AG08395 (cell line): ENCODE measurements at places on chromosomes 12 and 14.

DNA sequence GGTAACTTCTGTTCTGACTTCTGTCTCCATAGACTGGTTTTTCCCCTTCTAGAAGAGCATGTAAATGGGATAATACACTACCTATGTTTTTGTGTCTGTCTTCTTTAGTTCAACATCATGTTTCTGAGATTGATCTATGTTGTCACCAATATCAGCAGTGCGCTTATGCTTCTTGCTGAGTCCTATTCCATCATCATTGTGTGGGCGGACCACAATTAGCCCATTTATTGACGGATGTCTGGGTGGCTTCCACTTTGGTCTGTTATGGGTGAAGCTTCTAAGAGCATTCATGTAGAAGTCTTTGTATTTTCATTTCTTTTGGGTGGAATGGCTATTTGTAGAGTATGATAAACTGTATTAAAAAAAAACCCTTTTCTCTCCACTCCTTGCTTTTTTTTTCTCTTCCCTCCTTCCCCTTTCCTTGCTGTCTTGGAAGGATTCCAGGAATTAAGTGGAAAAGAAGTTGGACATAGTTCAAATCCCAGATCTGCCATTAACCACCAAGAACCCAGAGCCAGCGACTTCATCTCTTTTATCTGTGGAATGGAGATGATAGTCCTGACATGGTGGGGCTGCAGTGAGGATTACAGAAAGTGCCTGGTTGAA lies 7.0 kb upstream of the SERPINA1 start:
- DNase-seq = no peak

GRCh38 chr14:66485029-66485428 lies 1.1 kb upstream of the CCDC196 start:
- DNase-seq = no peak

DNA sequence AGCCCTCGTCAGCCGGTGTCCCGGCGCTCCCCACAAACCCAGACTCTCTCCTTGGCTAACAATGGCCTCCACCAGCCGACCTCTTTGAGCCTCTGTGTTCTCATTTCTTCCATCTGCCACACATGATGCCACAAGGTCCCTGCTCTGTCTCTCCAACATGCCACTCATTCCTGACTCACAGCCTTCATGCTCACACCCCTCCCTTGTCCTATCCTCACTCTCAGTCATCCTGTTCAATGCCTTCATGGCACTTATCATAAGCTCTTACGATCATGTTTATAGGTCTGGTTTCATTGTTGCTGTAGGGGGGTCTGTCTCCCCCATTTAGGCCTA lies 9.6 kb upstream of the SERPINA11 start:
- DNase-seq = no peak

DNA sequence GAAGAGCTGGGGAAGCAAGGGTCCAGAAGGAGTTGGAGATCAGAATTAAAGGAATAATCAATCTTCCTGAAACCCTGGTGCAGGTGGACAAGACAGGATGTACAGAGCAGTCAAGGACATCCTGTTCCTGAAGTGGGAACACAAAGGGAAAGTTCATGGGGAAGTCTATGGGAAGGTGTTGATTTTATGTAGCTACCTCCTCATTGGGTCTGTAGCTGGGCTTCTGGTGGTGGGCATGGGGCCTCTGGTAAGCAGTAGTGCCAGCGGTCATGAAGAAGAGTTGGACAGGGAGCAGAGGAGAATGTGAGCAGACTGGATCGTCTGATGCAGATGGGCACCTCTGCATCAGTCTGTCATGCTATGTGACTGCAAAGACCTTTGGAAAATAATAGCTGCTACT lies 75.7 kb upstream of the PPM1H start:
- DNase-seq = no peak

GRCh38 chr14:90384543-90384911 lies 12.3 kb upstream of the CALM1 start:
- DNase-seq = no peak

GRCh38 chr12:29212682-29213403 lies 63.8 kb downstream of the FAR2 start:
- DNase-seq = peak; percentile 3

GRCh38 chr14:76752744-76753143 lies 8.5 kb upstream of the VASH1 start:
- no peak for DNase-seq

DNA sequence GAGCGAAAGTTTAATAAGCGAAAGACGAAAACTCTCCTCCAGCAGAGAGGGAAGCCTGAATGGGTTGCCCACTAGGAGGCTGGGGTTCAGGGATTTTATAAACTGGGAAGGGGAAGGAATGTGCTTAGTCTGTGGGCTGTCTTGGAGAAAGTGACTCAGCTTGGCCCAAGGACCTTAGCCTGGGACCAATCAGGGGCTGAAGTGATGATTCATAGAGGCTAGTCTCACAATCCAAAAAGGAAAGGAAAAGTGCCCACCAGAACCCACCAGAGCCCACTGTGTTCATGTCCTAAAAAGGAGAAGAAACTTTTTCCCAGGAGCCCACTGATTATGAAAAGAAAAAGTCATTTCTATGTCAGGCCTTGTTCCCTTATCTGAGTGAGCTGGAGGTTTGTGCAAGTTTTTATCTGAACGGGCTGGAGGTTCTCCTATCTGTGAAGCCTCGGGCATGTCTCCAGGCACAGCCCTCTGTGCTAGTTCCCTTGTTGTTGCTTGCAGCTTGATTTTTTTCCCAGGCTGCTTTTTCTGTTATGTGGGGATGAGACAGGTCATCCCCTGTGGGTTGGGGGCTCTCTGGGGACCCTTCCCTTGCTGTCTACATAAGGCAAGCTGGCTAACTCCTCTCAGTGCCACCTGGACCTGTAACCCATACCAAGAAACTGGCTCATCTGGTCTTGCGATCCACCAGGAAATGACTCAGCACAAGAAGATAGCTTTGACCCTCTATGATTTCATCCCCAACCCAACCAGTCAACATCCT lies 8.3 kb upstream of the GOLGA5 start:
- DNase-seq = peak; percentile 75

- no peak for DNase-seq
Measured at GRCh38 chr12:48903363-48903981, 21.8 kb downstream of the FKBP11 start.

DNA sequence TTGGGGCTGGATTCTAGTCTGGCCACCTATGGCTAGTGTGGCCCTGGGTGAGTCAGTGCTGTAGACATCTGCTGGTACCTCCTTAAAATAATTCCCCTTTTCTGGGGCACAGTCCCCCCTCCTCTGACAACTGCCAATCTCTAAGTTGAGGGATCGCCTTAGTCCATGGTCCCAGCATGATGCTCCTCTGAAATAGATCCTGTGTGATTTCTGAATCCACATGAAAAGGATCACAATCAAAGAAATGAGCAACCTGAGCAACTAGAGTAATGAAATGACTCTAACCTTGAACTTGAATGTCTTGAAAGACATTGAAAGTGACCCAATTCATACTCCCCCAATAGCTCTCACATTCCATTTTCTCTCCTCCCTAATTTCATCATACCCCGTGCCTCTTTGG lies 332.5 kb downstream of the VRK1 start:
- no peak for DNase-seq

- DNase-seq = peak; percentile 71
Measured at GRCh38 chr14:20681348-20682126, 2.8 kb upstream of the RNASE4 start.
